Occipital lobe (tissue), 3 donors: ENCODE measurements at places on chromosomes 12 and 14. TPM values are rescaled to one million over a fixed set of nuclear protein-coding genes. Genes with fewer than 3 reads are reported as not detected.

Gene MYH6
- not detected for total RNA-seq

Gene LLPH
- total RNA-seq, result 8.9 TPM

Gene KRT83
- total RNA-seq, result not detected

Gene PAPLN
- total RNA-seq, result 1.6 TPM

Gene PTPRO
- total RNA-seq, result 157 TPM

Gene LRRK2
- total RNA-seq, result 12.2 TPM

Gene ATL1
- 99.8 TPM for total RNA-seq

Gene ARHGAP9
- 0.94 TPM for total RNA-seq

Gene TPPP2
- total RNA-seq, result not detected

Gene KITLG
- total RNA-seq, result 90.8 TPM

Gene P2RX4
- 6.6 TPM for total RNA-seq

Gene OVCH1
- 1.2 TPM for total RNA-seq

Gene AVPR1A
- 7.6 TPM for total RNA-seq

Gene RNASE7
- total RNA-seq, result not detected

Gene CARMIL3
- 24.2 TPM for total RNA-seq

Gene BHLHE41
- total RNA-seq, result 1.1 TPM

Gene IGFBP6
- total RNA-seq, result 6.2 TPM

Gene TNS2
- 11.1 TPM for total RNA-seq

Gene MLF2
- 81.4 TPM for total RNA-seq

Gene SALL2
- total RNA-seq, result 11.2 TPM

Gene DEPDC4
- total RNA-seq, result 1.2 TPM

Gene POTEM
- not detected for total RNA-seq

Gene VRTN
- total RNA-seq, result not detected

Gene CMA1
- not detected for total RNA-seq

Gene KRT75
- not detected for total RNA-seq

Gene FOXG1
- total RNA-seq, result 75.5 TPM

Gene MMP17
- 25.9 TPM for total RNA-seq

Gene FAM181A
- total RNA-seq, result 3.0 TPM

Gene AKAP6
- total RNA-seq, result 158 TPM

Gene LEMD3
- total RNA-seq, result 89.8 TPM

Gene SIX6
- total RNA-seq, result not detected

Gene MORN3
- 2.8 TPM for total RNA-seq

Gene TPH2
- total RNA-seq, result not detected

Gene CRIP1
- 0.94 TPM for total RNA-seq

Gene TAS2R13
- 8.3 TPM for total RNA-seq

Gene GNS
- 45.9 TPM for total RNA-seq

Gene ACVRL1
- 11.5 TPM for total RNA-seq

Gene CCDC196
- total RNA-seq, result not detected

Gene SPIC
- total RNA-seq, result 0.16 TPM

Gene LRTM2
- 4.5 TPM for total RNA-seq

Gene CBLN3
- 0.47 TPM for total RNA-seq

Gene FAM186B
- not detected for total RNA-seq

Gene RDH5
- 6.6 TPM for total RNA-seq

Gene TUBA1B
- total RNA-seq, result 1,492 TPM

Gene MANSC1
- total RNA-seq, result 1.9 TPM

Gene HOXC12
- total RNA-seq, result not detected

Gene LMNTD1
- total RNA-seq, result 1.1 TPM

Gene LRP1-AS
- total RNA-seq, result not detected

Gene TAS2R43
- 13.6 TPM for total RNA-seq

Gene FOXN3
- total RNA-seq, result 36.8 TPM

Gene LYZ
- 4.5 TPM for total RNA-seq

Gene PRPH
- not detected for total RNA-seq

Gene ASCL1
- total RNA-seq, result 21.1 TPM

Gene FAM234B
- total RNA-seq, result 52.7 TPM
